Activated naive CD8-positive, alpha-beta T cell treated with anti-CD3 and anti-CD28 coated beads, Interleukin-2, amount 10 ng/mL, durations not matched to agents 7 days and 5 days (primary cell): ENCODE measurements at places on chromosomes 5 and 9.

- H3K27me3 ChIP-seq, result no peaks in the 10 kb centered on the region
- H3K27ac ChIP-seq, result no peak overlapping the region
- no peak overlapping the region for H3K4me3 ChIP-seq
- no peaks in the 10 kb centered on the region for H3K4me1 ChIP-seq
These were observed 30.4 kb downstream of the ACO1 start for GRCh38 chr9:32414856-32415255.

- no peak overlapping the region for H3K4me3 ChIP-seq
- H3K27me3 ChIP-seq, result peaks cover 10% of the 10 kb centered on the region
- H3K36me3 ChIP-seq, result no peaks in the 10 kb centered on the region
These were observed 27.6 kb downstream of the KIF4B start for GRCh38 chr5:155040984-155041653.

GRCh38 chr9:122354536-122355199, 16.2 kb upstream of the PTGS1 start:
- no peak for DNase-seq
- no peaks in the 10 kb centered on the region for H3K36me3 ChIP-seq
- peaks cover 2% of the 10 kb centered on the region for H3K27me3 ChIP-seq

DNA sequence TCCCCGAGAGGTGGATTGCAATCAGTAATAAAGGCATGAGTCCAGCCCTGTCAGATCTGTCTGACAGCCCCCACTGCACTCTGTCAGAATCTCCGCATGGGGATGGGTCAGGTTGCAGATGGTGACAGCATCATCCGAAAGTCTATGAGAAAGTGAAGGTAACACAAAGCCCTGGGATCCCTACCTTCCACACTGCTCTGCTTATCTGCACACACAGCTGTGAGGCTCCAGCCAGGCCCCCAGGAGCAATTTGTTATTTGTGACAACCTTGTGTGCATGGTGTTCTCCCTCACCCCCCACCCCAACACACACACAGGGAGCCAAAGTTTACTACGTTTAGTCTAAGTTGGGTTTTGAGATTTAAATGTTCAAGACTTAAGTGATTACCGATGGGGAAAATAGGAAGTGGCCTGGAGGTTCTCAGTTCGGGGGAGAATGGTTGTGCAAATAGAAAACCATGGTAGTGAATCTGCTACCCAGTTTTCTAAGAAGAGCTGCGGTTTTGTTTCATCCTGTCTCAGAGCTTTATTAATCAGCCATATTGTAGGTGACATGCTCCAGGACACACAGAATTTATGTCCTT, 92.7 kb downstream of the SV2C start:
- peaks cover 29% of the 10 kb centered on the region for H3K4me1 ChIP-seq
- H3K27ac ChIP-seq, result peak overlapping the region; percentile 91
- H3K36me3 ChIP-seq, result peaks cover 13% of the 10 kb centered on the region

DNA sequence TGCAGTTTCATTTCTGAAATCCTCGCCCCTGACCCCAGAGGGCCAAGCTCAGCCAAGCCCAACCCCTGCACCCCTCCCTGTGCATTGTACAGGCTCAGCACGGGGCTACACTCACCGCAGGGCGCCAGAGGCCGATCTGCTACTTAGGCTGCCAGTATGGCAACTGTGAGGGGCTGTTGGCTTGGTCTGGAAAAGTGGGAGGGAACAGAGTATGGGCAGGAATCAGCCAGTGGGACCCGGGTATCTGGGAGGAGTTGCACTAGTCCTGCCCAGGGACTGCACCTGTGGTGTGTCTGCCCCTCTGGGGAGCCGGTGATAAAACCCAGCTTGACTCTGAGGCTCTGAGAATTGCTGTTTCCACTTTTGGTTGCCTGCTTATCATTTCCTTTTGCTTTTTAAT, 167.4 kb upstream of the KIF2A start:
- no peak overlapping the region for H3K27ac ChIP-seq
- H3K36me3 ChIP-seq, result no peaks in the 10 kb centered on the region
- no peak overlapping the region for H3K4me3 ChIP-seq
- DNase-seq, result no peak
- H3K27me3 ChIP-seq, result peaks cover 16% of the 10 kb centered on the region
- no peaks in the 10 kb centered on the region for H3K4me1 ChIP-seq

DNA sequence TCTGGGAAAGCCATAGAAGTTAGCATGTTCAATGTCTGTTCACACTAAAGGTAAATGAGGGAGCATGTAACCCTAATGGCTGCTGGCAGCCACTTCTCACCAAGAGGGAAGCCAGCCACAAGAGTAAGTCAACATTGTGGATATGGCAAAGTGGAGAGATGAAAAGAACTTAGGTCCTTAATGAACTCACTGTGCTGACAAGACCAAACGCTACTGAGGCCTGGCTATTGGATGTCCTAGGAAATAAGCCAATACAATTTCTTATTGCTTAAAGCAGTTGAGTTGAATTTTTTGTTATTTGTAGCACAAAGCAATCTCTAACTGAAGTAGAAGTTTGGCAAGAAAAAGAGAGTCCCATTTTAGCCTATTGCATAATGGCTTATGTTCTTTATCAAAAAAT, 6.8 kb downstream of the GPR150 start:
- no peak for DNase-seq
- no peak overlapping the region for H3K27ac ChIP-seq
- peaks cover 11% of the 10 kb centered on the region for H3K36me3 ChIP-seq
- H3K4me1 ChIP-seq, result peaks cover 16% of the 10 kb centered on the region
- H3K4me3 ChIP-seq, result no peak overlapping the region

GRCh38 chr5:22970491-22970890, 117.3 kb upstream of the CDH12 start:
- no peaks in the 10 kb centered on the region for H3K36me3 ChIP-seq
- H3K27me3 ChIP-seq, result no peaks in the 10 kb centered on the region
- H3K4me3 ChIP-seq, result no peak overlapping the region
- no peak for DNase-seq
- H3K27ac ChIP-seq, result no peak overlapping the region

DNA sequence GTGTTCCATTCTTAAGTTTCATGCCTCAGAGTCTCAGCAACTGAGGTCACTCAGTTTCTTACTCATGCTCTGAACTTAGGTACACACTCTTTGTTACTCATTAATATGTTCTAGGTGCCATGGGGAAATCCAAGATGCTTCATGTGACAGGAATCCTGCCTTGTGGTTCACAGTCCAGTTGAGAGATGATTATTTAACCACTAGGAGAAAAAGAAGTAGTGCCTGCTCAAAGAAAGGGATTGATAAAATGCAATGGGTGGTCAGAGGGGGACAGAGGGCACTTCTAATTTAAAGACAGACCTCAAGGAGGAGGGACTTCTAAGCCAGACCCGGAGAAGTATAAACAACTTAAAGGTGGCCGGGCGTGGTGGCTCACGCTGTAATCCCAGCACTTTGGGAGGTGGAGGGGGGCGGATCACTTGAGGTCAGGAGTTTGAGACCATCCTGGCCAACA, 69.0 kb downstream of the UGCG start:
- no peak overlapping the region for H3K27ac ChIP-seq
- peaks cover 3% of the 10 kb centered on the region for H3K4me1 ChIP-seq
- no peak overlapping the region for H3K4me3 ChIP-seq
- no peak for DNase-seq
- H3K27me3 ChIP-seq, result peaks cover 10% of the 10 kb centered on the region

DNA sequence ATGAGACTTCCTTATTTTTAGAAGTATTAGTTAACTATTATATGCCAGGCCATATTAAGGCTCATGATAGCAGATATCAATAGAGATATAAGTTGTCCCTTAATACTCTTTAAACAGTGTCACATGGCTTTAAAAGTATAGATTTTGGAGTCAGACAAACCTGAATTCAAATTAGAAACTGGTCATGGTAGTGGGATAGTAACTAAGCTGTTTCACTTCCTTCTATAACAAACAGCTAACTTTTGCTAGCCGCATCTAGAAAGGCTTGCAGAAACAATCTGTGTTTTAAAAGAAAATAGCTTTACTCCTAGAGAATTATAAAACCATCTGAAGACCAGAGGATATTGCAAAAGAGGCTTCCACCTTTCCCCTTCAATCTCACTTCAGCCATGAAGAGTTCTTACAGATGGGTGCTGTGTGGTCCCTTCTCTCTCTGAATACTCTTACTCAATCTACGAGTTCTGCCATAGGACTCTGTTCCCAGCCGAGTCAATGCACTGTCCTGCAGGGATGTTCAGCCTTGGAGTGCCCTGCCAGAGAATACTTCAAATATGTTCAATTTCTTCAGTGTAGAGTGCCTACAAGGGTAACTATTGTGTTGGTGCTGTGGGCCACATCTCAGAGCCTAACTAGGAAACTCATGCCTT, 810.2 kb downstream of the EFNA5 start:
- H3K27ac ChIP-seq, result no peak overlapping the region
- H3K4me3 ChIP-seq, result no peak overlapping the region
- no peak for DNase-seq

DNA sequence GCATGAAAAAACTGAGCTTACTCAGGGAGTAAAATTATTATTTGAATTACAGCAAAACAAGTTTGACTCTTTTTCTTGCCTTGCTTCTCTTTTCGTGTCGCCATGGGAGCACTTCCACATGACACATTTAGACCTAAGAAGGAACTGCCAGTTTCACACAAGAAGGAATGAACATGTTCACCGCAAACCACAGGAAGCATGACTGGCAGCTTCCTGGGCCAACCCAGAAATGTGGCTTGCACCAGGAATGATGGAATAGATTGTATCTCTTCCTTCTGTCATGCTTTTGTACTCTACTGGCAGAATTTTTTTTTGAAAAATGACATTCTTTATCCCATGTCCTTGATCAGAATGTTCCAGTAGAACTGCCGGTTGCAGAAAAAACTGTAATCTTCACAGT, 32.9 kb upstream of the MAN2A1 start:
- H3K27me3 ChIP-seq, result peaks cover 8% of the 10 kb centered on the region
- H3K4me3 ChIP-seq, result no peak overlapping the region
- peak; percentile 28 for DNase-seq
- H3K4me1 ChIP-seq, result peaks cover 15% of the 10 kb centered on the region

DNA sequence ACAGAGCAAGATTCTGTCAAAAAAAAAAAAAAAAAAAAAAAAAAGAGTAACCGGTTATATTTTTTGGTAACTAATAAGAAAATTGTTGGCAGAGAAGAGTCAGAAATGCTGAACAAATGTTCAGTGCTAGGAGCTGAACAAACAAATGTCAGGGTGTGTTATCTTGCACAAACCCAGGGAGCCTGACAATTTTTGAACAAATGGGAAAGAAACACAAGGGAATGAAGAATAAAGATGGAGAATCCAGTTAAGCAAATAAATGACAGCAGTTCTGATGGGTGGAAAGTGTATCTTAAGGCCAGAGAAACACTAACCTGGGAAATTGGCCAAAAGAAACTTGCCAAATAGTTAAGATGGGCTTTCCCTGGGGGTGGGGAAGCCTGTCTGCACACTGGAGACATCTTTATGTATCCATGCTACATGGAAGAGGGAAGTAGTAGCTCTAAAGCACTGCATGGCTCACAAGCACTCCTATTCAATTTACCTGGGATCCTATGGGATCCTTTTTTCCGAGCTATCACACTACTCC, 23.7 kb downstream of the KLHL3 start:
- H3K4me1 ChIP-seq, result peaks cover 3% of the 10 kb centered on the region
- no peak for DNase-seq
- no peak overlapping the region for H3K4me3 ChIP-seq
- no peak overlapping the region for H3K27ac ChIP-seq
- no peaks in the 10 kb centered on the region for H3K27me3 ChIP-seq

DNA sequence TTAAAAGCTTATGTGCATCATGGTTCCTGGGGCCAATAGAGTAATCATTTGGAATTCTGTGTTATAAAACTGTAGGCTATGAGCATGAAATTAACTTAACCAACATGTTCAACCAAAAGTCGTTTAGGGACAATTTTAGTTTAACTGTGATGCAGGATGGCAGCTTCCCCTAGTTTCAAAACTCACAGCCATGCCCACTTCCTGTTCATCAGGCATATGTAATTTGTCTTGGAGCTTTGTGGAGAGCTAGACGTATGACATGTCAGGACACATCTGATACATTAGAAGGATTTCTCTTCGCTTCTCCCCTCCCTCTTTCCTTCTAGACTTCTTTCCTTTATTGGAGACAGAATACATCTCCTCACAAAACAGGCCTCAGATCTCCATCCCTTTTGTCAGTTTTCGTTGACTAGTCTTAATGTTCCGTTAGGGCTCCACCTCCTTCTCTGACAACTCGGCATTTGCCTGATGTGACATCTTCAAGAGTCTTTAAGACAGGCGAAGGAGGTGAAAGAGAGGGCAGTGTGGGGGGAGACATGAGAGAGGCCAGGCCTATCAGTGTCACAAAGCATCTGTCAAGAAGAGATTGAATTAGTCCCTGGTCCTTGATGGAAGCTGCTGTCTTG, 176.0 kb downstream of the MSX2 start:
- H3K4me3 ChIP-seq, result no peak overlapping the region
- H3K27ac ChIP-seq, result no peak overlapping the region
- no peak for DNase-seq
- H3K4me1 ChIP-seq, result peaks cover 4% of the 10 kb centered on the region

- no peak overlapping the region for H3K4me3 ChIP-seq
- no peaks in the 10 kb centered on the region for H3K36me3 ChIP-seq
- H3K4me1 ChIP-seq, result no peaks in the 10 kb centered on the region
These were observed 122.3 kb upstream of the RAI14 start for GRCh38 chr5:34533582-34534522.

GRCh38 chr9:131272212-131272611, 4.1 kb downstream of the FAM78A start:
- peaks cover 52% of the 10 kb centered on the region for H3K36me3 ChIP-seq
- peak overlapping the region; percentile 100 for H3K4me3 ChIP-seq
- peak overlapping the region; percentile 99 for H3K27ac ChIP-seq
- peaks cover 36% of the 10 kb centered on the region for H3K4me1 ChIP-seq
- DNase-seq, result peak; percentile 46

DNA sequence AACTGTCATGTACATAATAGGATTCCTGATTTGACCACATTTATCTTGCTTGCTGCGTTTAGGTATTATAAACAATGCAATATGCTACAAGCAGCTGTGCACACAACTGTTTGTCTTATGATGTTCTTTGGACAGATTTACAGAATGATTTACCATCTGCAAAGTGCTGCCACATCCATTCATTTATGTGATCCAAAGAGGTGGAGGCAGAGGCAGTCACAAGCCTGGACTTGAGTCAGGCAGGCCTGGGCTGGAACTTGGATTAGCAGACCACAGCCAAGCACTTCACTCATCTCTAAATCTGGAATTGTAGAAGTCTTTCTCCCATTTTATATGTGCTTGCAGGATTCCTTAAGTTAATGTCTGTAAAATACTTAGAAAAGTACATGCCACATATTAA, 149.0 kb downstream of the INSYN2B start:
- H3K4me3 ChIP-seq, result no peak overlapping the region
- no peak overlapping the region for H3K27ac ChIP-seq
- no peaks in the 10 kb centered on the region for H3K27me3 ChIP-seq
- H3K36me3 ChIP-seq, result peaks cover 27% of the 10 kb centered on the region

- no peaks in the 10 kb centered on the region for H3K27me3 ChIP-seq
- no peak for DNase-seq
These were observed 18.6 kb upstream of the IFNB1 start for GRCh38 chr9:21096172-21096900.

GRCh38 chr5:177995691-177996595, at the start of gene PROP1:
TSS of gene PROP1 (minus strand) at chr5:177996242. CDS start at chr5:177995933, 309 bp downstream.
- peaks cover 4% of the 10 kb centered on the region for H3K4me1 ChIP-seq
- no peak for DNase-seq
- no peak within 1 kb of the TSS for H3K4me3 ChIP-seq
- no peak within 1 kb of the TSS for H3K27ac ChIP-seq
- H3K36me3 ChIP-seq, result no peaks in the 10 kb centered on the region

- no peak for DNase-seq
- no peak overlapping the region for H3K27ac ChIP-seq
- peaks cover 27% of the 10 kb centered on the region for H3K27me3 ChIP-seq
- no peaks in the 10 kb centered on the region for H3K36me3 ChIP-seq
- no peaks in the 10 kb centered on the region for H3K4me1 ChIP-seq
These were observed 17.1 kb downstream of the EFNA5 start for GRCh38 chr5:107653685-107654084.
